ENCODE measurements at places on chromosomes 4 and X.

DNA sequence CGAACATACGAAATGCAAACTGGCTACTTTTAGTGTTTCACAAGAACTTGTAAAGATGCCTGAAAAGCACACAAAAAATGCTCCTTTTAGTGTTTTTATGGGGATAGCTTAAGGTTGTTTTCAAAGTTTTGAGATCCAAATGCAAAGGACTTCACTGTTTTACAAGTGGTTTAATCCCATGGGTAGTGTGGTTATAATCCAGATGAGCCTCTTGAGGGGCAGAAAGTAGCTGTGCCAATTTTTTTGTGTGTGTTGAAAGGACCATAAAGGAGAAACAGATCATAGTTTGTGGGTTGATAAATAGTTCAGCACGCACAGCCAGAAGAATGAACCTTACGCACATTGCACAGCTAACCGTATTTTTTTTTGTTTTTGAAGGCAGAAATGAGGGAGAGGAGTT, 126.9 kb upstream of the GIMD1 start:
- DNase-seq = peak; percentile 69

DNA sequence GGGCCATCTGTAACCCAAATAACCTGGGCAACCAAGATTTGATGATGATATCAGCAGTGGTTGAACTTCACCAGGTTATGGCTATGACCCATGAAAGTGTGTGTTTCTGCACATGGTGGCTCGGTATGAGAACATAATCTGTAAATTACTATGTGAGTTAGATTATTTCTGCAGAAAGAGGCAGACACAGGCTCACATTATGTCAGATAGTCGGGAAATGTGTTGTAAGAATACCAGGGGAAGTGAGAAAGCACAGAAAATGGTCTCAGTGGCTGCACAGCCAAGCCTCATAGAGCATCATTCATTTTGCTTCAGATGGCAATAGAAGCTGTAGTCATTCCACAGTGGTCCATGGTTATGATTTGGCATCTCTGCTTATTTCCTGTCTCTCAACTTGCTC, 63.0 kb upstream of the RBPJ start:
- DNase-seq = no peak

DNA sequence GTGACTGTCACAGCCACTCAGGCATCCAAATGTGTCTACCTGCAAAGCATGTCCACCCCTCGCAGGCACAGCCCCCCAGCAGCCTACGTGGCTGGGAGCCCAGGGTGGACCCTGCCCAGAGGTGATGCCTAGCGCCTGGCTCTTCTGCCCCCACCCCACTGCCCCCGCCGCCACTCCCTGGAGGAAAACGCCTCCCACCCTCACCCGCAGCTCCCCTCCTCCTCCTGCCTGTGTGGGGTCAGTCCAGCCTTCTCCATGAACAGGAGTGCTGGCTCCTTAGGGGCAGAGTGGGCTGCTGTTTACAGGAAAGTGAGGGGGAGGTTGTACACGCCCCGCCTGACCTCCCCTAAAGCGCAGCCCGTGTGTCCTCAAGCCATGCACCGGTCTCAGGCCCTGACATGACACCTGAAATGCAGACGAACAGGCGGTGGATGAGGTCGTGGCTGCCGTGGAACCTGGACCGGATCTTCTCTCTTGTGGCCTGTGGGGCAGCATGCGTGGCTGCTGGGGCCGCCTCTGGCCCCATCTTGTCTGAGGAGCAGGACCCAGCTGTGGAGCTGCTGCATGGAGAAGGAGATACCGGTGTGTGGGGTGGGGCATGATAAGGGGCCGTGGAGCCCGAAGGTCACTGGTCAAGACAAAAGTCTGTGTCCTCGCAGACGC, 11.9 kb upstream of the MXD4 start:
- DNase-seq = no peak

DNA sequence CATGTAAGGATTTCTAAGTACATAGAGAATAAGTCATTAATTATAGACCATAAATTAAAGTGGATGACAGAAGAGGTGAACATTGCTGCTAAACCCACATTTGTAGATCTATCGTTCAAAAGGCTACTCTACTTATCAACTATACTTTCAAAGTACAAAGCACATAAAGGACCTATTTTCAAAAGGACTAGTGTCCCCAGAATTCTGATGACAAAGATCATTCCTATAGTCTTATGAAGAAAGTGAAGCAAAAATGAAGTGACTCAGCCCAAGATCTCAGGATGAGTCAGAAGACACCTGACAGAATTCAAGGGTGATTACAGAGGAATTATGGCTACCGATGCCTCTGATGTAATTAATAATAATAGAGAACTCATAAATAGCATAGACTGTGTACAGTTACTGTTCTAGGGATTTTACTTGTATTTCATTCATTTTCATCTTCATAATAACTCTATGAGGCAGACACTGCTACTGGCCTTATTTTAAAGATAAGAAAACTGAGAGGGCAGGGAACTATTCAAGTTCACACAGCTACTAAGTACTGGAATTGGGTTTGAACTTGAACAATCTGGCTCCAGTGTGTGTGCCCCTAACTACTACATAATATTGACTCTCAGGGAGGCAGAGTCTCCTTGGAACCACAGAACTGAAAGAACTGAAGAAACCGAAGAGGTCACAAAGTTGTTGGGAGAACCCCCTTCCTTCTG, 17.1 kb downstream of the USP46 start:
- DNase-seq = no peak

GRCh38 chr4:107183155-107183774, 147.2 kb upstream of the DKK2 start:
- peak; percentile 29 for DNase-seq

GRCh38 chr4:81314897-81315470, 100.0 kb upstream of the PRKG2 start:
- no peak for DNase-seq

DNA sequence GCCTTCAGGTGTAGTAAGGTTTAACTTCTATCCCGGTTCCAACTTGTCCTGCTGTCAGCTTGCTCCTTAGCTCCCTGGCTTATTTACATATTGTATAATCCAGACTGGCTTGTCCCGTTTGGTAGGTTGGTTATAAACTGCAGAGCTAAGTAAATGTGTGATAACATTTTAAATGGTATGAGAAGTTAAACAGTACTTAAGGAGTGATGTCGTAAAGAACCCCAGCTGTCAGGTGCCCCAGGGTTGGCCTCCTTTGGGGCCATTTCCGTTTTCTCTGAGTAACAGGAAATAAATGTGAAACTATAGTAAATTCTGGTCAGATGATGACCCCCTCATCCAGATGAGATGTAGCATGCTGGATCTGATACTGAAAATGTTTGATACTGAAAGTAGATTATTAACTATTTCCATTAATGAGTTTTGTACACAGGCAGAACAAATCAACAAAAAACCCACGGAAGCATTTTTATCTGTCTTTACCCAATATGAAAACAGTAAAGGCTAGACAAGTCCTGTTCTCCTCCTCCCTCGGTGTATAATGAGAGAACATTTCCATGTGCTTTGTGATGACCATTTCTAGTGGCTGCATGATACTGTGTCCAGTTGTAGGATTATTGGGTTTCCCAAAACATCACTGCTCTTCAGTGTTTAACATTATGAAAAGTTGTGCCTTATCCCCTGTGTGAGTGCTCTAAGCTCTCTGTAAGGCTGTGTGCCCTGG, 22.4 kb downstream of the GAB1 start:
- peak; percentile 48 for DNase-seq

- DNase-seq = no peak
Observed at GRCh38 chrX:1102786-1103185, 109.7 kb downstream of the CRLF2 start.

- no peak for DNase-seq
Observed at GRCh38 chr4:78129383-78130108, 72.4 kb downstream of the FRAS1 start.

- no peak for DNase-seq
Observed at GRCh38 chr4:81106150-81106549, 75.6 kb downstream of the BMP3 start.

DNA sequence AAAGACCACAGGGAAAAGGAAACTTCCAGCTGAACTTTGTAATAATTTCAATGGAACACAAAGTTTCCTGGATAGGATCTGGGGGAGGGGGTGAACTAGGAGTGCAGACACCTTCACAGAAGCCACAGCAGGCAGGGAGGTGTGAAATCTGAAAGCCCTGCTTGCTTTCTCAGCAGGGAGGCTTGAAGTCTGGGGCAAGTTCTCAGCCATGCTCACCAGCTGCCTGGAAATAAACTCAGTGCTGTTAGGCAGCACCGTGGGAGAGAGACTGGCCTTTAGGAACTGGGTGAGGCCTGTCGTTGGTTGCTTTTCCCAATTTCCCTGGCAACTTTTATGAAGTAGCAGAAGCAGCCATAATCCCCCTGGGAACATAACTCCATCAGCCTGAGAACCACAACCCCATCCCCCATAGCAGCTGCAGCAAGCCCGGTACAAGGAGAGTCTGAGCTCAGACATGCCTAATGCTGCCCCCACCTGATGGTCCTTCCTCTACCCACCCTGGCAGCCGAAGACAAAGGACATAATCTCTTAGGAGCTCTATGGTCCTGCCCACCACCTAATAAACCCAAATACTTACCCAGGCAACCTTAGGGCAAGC, 39.2 kb upstream of the NMU start:
- DNase-seq = no peak

- DNase-seq = no peak
Observed at GRCh38 chr4:145326491-145326890, 146.1 kb upstream of the OTUD4 start.

- DNase-seq = no peak
Observed at GRCh38 chr4:163395758-163396157, 52.1 kb downstream of the NPY5R start.
